ENCODE measurements at places on chromosomes 12 and 14. TPM values are rescaled to one million over a fixed set of nuclear protein-coding genes. Genes with fewer than 3 reads are reported as not detected.

Gene RNF212B
- polyA plus RNA-seq: not detected

Gene GARIN6
- not detected for polyA plus RNA-seq

Gene SMCO3
- 1.5 TPM for polyA plus RNA-seq

Gene SELPLG
- 1.9 TPM for polyA plus RNA-seq

Gene PROX2
- polyA plus RNA-seq: not detected

Gene DCN
- 764 TPM for polyA plus RNA-seq

Gene INSM2
- polyA plus RNA-seq: not detected

Gene BDKRB2
- 0.57 TPM for polyA plus RNA-seq

Gene ZFHX2
- 0.50 TPM for polyA plus RNA-seq

Gene SLC7A7
- polyA plus RNA-seq: 3.1 TPM

Gene CLEC6A
- polyA plus RNA-seq: not detected

Gene SDR9C7
- 0.05 TPM for polyA plus RNA-seq

Gene TAS2R13
- polyA plus RNA-seq: 0.25 TPM

Gene LYZ
- 16.5 TPM for polyA plus RNA-seq

Gene LMO3
- polyA plus RNA-seq: 4.3 TPM

Gene GPR162
- polyA plus RNA-seq: 6.8 TPM

Gene CDCA4
- polyA plus RNA-seq: 2.5 TPM

Gene MDGA2
- not detected for polyA plus RNA-seq

Gene RD3L
- polyA plus RNA-seq: 39.6 TPM

Gene CCDC197
- not detected for polyA plus RNA-seq

Gene RHEBL1
- 0.59 TPM for polyA plus RNA-seq

Gene OR4K1
- polyA plus RNA-seq: not detected

Gene MIP
- polyA plus RNA-seq: 0.14 TPM

Gene SNRPF
- polyA plus RNA-seq: 36.4 TPM

Gene ARMH4
- polyA plus RNA-seq: 2.1 TPM

Gene JAG2
- polyA plus RNA-seq: 17.8 TPM

Gene WASHC3
- polyA plus RNA-seq: 57.7 TPM

Gene GLI1
- 0.59 TPM for polyA plus RNA-seq

Gene TBC1D30
- polyA plus RNA-seq: 0.57 TPM

Gene MANSC4
- not detected for polyA plus RNA-seq

Gene CIROP
- polyA plus RNA-seq: not detected

Gene UNC119B
- polyA plus RNA-seq: 7.0 TPM

Gene OTUB2
- polyA plus RNA-seq: 0.18 TPM

Gene CLEC12A
- polyA plus RNA-seq: 0.38 TPM

Gene MYO1A
- 0.02 TPM for polyA plus RNA-seq

Gene SLC22A17
- 47.2 TPM for polyA plus RNA-seq

Gene KLRC2
- polyA plus RNA-seq: 0.07 TPM

Gene OVCH1
- 0.07 TPM for polyA plus RNA-seq

Gene GPD1
- polyA plus RNA-seq: 24.6 TPM

Gene IAPP
- polyA plus RNA-seq: not detected

Gene ARHGAP5
- 28.0 TPM for polyA plus RNA-seq

Gene LRRC9
- polyA plus RNA-seq: 0.07 TPM

Gene MYF6
- polyA plus RNA-seq: 0.11 TPM

Gene COX8C
- polyA plus RNA-seq: 0.32 TPM

Gene MGAT2
- polyA plus RNA-seq: 12.0 TPM

Gene WASHC4
- 9.5 TPM for polyA plus RNA-seq

Gene GLIPR1L1
- polyA plus RNA-seq: not detected

Gene SLC38A4
- polyA plus RNA-seq: 1.2 TPM

Gene PPP4R4
- 0.27 TPM for polyA plus RNA-seq

Gene BCDIN3D
- 2.2 TPM for polyA plus RNA-seq

Gene SMAGP
- polyA plus RNA-seq: 3.6 TPM

Gene KLHDC1
- 5.3 TPM for polyA plus RNA-seq

Gene FAM222A
- 14.8 TPM for polyA plus RNA-seq

Gene SLC7A8
- polyA plus RNA-seq: 7.8 TPM

Gene FOXG1
- polyA plus RNA-seq: 0.20 TPM

Gene SRGAP1
- polyA plus RNA-seq: 1.7 TPM

Gene ZDHHC22
- not detected for polyA plus RNA-seq

Gene LTB4R
- 1.6 TPM for polyA plus RNA-seq

Gene TCP11L2
- polyA plus RNA-seq: 14.2 TPM

Measured in right cardiac atrium (tissue), 5 donors.